HFFc6 (cell line): ENCODE measurements at places on chromosomes 7 and 10. TPM values are rescaled to one million over a fixed set of nuclear protein-coding genes. Genes with fewer than 3 reads are reported as not detected.
A peak's percentile ranks its signal among the peaks of the same experiment; 100 is the strongest.

The SLC13A1 gene
- not detected in 3 replicates for total RNA-seq

The GPR85 gene
- 2.3 to 3.4 TPM (median 2.7 TPM) in 3 replicates for total RNA-seq

The SPDYE2 gene
- 0.12 TPM in 1 of 3 replicates, not detected in the others for total RNA-seq

GRCh38 chr10:112834751-112835181, 115.3 kb upstream of the TCF7L2 start:
- DNase-seq, result no peak

DNA sequence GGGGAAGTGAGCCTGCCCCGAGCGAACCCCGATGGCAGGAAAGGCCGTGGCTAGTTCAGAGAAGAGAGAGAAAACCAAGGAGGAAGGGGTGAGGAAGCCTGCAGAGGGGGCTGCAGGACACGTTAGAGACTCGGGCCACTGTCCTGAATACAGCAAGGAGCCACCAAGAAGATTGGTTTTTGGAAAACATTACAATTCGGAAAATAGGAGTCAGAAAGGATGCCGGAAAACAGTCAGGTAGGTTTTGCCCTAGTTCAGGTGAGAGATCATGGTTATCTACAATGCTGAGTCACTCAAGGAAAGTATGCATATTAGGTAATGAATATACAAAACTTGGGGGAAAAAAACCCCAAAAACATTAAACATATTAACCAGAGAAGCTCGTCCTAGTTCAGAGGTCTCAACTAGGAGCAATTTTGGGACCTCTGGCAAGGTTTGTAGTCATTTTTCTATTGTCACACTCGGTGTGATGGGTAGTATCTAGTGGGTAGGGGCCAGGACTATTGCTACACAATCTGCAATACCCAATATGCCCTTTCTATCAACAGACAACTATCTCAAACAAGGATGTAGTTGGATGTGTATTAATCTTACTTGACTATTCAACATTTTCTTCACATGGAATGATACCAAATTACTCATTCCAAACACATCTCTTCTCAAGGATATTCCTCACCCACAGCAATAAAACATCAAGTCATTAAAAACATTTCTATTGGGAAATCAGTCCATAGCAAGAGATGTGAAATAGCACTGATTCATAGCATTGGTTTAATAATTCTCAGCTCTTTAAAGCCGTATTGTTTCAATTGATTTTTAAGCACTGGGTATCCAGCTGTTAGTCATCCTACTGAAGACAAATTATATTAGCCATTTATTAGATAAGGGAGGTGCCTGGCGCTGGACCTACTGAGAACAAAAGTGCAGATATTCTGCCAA, 74.4 kb upstream of the RSU1 start:
- DNase-seq, result peak; percentile 92
